ENCODE measurements at places on chromosomes 3 and 15.

GRCh38 chr3:3085782-3086181 lies 24.4 kb downstream of the IL5RA start:
- DNase-seq, result no peak

DNA sequence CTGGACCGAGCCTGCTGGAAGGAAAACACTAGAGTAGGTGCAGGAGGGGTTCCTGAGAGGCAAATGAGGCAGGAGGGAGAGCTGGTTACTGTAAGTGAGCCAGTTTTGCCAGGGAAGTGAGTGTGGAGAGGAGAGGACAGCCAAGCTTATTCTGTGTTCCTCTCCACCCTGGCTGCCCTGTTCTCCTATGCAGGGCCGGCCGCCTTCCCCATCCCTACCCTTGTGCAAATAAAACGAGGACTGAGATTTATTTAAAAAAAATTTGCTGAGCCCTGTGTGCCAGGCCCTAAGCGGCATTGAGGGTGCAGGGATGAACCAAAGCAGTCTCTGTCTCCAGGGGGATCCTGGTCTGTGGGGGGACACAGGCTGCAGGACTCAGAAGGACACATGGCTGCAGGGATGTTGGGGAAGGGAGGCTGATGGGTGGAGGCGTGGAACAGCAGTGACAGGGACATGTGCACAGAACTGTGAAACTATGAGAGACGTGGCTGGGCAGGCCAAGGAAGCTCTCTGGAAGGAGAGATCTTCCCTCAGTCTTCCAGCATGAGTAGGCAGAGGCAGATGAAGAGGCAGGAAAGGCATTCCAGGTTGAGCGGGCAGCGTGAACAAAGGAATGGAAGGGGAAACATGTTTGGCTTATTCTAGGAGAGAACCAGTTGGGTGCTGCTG lies 12.1 kb downstream of the CORO2B start:
- DNase-seq, result no peak

DNA sequence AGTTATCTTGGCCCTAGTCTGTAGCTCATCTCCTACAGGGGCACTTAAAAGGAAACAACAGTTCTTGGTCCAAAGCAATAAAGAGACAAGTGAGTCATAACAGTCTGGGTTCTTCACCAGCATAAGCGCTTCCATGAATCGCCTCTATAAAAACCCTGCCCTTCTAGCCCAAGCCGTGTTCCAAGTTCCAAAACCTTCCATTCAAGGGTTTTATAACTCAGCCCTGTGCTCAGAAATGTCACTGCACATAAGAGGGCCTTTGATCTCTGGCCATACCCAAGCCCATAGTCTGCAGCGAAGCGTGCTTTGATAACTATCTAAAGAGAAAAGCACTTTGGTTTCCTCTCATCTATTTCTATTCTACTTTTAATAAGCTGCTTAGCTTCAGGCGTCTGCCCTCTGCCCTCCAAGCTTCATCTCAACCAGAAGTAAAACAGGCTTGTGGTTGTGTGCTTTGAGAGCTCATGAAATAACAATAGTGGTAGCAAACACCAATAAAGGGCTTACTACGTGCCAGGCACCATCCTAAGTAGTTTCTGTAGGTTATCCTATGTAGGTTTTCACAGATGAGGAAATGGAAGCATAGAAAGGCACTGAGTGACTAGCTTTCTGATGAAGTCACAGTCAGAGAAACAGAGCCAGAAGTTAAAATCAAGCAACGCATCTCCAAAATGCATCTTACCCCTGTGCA lies 64.0 kb upstream of the AKAP13 start:
- DNase-seq, result no peak

- no peak for DNase-seq
Observed at GRCh38 chr3:168585544-168585943, 489.8 kb upstream of the GOLIM4 start.

DNA sequence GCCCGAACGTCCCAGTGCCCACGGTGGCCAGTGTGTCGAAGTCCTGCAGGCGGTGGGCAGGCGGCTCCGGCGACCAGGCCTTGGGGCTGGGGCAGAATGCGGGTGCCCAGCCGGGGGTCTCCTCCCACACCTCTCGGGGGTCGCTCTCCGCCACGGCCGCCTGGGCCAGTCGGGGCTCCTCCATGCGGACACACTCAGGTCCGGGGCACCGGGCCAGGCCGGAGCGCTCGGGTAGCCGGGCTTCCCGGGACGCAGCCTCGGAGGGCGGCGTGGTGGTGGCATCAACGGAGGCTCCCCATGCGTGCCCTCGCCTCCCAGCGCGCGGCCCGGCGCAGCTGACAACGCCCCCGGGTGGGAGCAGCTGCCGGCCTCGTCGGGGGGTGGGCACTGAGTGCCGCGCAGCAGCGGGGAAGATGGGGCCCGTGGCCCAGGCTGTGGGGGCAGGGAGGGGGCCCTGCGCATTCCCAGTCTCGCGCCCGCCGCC lies 30.1 kb upstream of the CERS3 start:
- no peak for DNase-seq

- no peak for DNase-seq
Observed at GRCh38 chr15:34754171-34754601, 612 bp downstream of the GJD2 start.

GRCh38 chr15:89360294-89360971 lies 25.8 kb upstream of the POLG start:
- no peak for DNase-seq

- DNase-seq, result no peak
Observed at GRCh38 chr3:139601191-139601961, 61.8 kb upstream of the RBP1 start.

DNA sequence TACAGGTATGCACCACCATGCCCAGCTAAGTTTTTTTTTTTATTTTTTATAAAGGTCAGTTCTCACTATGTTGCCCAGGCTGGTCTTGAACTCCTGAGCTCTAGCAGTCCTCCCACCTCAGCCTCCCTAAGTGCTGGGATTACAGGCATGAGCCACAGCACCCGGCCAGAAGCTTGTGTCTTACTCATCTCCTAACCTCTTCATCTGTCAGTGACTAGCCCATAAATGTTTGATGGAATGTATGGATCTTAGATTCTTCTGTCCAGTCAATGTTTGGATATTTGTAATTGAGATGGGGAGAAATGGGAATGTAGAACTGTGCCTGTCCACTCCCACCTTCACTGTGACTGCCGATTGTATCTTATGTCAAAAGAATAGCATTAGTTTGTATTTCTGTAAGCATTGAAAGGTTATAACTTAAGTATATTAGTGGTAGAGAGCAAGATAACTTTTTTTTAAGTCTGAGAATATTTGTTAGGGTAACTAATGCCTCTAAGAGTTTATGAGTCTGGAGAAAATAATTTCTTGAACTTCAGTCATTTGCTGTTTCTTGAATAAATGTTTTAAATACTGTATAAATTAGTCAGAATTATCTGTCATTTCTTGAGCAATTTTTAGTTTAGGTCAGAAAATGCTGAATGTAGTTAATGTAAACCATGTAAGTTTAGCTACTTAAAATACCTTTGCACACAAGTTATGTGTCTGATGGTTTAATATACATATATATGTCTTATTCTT lies 215.3 kb upstream of the CGNL1 start:
- no peak for DNase-seq

DNA sequence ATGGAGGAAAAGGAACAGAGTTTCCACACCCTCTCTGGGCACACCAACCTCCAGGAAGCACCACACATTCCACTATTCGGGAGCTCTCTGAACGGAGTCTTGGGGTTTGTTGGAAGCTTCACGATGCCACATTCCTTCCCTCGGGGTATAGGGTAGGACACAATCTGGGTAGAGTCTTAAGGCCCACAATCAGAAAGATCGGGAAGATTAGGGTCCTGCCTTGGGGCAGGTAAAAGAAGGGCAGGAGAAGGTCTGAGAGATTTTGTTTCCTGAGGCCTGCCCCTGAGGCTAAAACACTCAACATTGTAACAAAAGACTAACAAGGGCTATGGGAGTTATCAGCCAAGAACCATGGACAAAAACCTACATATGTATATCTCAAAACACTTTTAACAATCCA lies 89.2 kb upstream of the RAP2B start:
- DNase-seq, result no peak

DNA sequence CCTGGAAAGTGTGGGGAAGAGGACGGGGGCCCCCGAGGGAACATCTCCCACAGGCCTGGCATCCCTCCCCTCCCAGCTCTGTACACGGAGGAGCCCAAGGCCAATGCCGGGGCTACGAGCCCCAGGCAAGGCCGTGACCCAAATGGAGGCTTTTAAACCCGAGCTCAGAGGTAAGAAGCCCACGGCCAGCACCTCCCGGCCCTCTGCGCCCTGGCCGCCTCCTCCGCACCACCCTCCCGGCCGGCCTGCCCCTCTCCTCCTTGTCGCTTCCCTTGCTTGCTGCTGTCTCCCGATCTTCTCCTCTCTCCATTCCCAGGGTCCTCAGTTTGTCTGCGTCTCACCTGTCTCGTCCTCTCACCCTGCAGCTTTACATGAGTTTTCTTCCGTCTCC lies 1.3 kb downstream of the MUC4 start:
- DNase-seq, result no peak

DNA sequence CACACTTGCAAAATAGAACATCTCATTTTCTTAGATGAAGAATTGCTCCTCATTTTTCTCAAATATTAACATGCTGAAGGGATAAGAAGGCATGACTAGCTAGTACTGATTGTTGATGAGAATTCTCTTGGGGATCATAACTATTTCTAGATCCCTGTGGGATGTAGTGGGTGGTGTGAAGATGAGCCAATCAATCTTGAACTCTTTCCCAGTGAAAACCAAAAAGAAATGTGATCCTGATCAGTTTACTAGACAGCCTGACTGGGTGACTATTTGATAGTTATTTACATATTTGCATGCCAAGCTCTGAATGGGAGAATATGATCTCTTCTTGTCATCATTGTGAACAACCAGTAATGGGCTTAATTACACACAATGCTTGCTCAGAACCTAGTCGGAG lies 63.7 kb downstream of the ZIC1 start:
- no peak for DNase-seq

DNA sequence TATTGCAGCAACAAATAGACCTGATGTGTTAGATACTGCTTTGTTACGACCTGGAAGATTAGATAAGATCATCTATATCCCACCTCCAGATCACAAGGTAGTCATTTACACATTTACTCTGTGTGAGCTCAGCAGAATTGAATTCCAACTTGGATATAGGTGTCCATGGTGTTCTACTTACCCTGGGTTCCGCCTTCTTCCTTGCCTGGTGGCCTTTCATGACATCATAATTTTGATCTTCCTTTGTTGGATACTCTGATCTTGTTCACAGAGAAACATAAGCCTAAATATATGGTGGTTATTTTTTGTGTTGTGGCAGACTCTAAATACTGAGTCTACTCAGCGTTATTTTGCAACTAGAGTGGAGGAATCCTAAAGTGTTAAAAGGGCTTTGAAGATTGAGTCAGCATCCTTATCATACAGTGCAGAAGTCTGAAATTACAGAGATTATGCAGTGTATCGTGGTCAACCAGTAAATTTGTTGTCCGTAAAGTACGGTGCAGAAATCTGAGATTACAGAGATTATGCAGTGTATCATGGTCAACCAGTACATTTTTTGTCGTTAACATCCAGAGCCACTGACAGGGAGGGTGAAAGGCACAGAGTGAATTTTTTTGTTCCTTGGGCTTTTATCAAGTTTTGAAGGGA lies 39.1 kb upstream of the GATM start:
- DNase-seq, result no peak

DNA sequence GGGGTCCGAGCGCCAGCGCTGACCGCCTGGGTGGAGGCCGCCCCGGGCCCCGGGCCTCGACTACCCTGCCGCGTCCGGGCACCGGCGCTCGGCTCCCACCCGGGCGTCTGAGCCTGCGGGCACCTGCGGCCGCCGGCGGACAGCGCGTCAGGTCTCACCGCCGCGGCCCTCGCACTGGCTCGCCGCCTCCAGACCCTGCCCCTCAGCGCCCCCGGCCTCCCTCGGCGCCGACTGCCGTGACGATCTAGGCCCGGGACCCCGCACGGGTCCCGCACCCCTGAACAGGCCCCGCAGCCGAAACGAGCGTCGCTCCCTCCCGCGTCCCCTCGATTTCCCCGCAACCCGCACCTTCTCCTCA lies 297 bp downstream of the PRC1 start:
- no peak for DNase-seq

- DNase-seq, result no peak
Observed at GRCh38 chr3:100697172-100697571, 12.1 kb upstream of the TFG start.

DNA sequence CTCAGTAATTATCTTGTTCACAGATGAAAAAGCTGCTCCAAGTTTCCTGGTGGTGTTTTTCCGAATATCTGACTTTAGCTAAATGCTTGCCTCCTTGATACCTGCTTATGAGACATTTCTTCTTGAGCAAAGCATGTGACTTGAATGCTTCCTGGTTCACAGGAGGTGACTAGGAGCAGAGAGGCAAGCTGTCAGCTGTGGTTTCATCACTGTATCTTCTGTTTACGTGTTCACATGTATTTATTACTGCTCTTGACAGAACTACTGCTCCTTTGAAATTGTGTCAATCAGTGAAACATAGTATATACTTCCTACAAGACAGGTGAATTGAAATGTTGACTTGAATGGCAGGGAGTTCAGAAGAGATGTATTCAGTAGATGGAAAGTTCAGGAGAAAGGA lies 8.9 kb upstream of the SPPL2A start:
- DNase-seq, result no peak

GRCh38 chr3:128323206-128324081 lies 143.2 kb downstream of the DNAJB8 start:
- no peak for DNase-seq

GRCh38 chr15:71659730-71660067 lies 150.7 kb upstream of the NR2E3 start:
- no peak for DNase-seq

DNA sequence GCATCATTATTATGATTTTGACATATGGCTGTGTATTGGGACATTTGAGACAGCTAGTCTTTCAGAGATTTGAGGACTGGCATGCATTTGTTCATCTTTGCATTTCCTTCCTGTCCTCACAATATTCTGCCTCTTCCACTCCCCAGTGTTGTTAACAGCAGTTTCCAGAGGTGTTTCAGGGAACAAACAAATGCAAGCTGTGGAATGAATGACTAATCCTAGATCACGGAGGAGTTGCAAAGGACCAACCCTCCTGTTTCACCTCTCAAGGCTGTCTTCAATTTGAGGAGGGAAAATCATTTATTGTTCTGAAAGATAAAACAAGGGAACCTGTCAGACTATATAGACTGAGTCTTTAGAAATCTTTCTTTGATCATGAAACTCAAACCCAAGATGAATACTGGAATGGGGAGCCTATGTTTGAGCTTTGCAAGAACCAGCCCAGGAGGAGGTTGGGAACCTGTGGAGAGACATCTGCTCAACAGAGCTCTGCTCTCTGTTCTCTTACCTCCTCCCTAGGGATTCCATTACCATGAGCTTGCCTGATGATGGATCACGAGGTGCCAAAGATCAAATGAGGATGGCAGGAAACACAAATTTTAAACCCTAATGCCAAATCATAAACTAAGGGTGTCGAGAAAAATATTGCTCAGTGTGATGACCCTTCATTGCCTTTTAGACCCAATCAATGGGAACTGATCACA lies 68.5 kb downstream of the SLC7A14 start:
- no peak for DNase-seq

GRCh38 chr15:47717036-47717612 lies at the start of gene SEMA6D:
Gene SEMA6D, plus strand, starts transcription at chr15:47717505. Its CDS starts 42,294 bp downstream, at chr15:47759799.
- DNase-seq, result no peak

DNA sequence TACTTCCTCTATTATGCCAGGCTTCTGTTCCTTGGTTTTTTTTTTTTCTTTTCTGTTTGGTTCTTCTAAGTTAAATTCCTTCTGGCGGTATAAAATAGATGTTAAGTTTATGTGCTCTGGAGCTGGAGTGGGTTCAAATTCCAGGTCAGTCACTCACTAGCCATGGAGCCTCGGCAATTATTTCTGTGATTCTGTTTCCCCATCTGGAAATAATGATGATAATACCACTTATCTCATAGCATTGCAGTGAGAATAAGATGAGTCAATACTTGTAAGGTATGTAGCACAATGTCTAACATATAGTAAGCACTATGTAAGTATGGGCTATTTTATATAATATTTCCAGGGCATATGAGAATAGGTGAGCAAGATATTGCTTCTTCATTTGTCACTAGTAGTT lies 33.2 kb upstream of the ZDHHC23 start:
- DNase-seq, result no peak

Data from stimulated activated CD4-positive, alpha-beta T cell treated with anti-CD3 and anti-CD28 coated beads, Interleukin-12 subunit alpha, Interleukin-12 subunit beta, amount 100 ng/mL, for 48 hours (primary cell).